Posterior vena cava (tissue), 2 donors: ENCODE measurements at places on chromosomes 12 and 14. TPM values are rescaled to one million over a fixed set of nuclear protein-coding genes. Genes with fewer than 3 reads are reported as not detected.
A peak's percentile ranks its signal among the peaks of the same experiment; 100 is the strongest.

DNA sequence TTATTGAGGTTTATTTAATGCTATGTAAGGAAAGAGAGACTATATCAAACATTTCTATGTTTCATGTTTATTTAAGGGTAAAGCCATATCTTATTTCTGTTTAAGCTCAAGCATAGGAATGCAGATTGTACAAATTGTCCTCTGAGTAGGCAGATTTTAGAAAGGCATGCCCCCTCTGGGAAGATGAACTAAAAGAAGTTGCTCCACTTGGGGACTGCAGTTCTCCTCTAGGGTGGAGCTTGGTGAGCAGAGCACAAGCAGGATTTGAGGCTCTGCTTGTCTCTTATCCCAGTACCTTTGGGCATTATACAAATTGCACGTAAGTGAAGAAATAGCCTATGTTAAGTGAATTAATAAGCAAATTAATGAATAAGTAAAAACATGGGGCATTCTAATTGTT, 96.2 kb upstream of the PDE3A start:
- no peak for DNase-seq

- DNase-seq = peak; percentile 81
Observed at GRCh38 chr12:6962285-6963015, 8.0 kb downstream of the PHB2 start.

GRCh38 chr14:56754921-56755320, 55.4 kb downstream of the OTX2 start:
- no peak for DNase-seq

DNA sequence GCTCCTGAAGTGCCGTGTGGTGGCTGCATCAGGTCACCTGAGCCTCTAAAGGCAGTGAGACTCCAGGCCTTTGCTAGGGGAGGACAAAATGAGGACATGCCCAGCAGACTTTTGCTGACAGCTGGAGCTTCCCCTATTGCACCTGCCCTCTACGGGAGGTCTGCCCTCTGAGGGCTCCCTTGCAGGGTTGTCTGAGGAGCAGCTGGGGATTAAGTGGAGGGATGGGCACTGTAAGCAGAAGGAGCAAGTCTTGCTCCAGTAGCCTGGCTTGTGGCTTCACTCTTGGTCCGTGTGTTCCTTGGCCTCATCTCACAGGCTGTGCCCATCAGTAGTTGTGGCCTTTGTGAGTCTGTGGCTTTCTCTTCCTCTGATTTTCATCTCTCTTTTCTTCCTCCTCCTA, 66.9 kb upstream of the NRXN3 start:
- DNase-seq = no peak

DNA sequence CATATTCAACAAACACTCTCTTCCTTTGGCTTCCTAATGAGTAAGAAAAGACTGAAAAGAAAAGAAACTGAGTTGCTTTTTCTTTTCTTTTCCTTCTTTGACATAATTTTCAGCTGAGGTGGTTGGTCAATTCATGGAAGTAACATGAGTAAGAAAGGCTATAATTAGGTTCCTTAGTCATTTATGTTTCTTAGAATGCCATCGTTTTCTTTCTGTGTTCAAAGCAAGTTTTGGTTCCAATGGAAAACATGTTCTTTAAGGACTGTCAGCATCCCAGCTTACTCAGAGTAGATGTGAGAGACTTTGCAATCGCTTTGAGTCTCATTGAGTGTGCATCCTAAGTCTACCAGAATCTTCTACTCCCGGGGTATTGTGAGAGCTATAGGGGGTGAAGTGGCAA, 882.4 kb downstream of the DIO2 start:
- DNase-seq = no peak

DNA sequence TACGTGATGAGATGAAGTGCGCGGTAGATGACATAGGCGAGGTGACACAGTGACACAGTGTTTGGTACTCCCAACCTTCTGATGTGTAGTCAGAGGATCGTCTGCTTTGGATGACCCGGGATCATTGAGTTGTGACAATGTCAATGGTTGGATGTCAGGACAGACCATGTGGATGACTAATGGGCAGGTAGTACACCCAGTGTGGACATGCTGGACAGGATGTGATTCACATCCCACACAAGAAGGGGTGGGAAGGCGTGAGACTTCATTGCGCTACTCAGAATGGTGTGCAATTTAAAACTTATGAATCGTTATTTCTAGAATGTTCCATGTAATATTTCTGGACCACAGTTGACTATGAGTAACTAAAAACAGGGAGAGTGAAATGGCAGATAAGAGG, 23.8 kb downstream of the MAP3K9 start:
- no peak for DNase-seq

- no peak for DNase-seq
Observed at GRCh38 chr12:27899151-27899661, 73.3 kb downstream of the PTHLH start.

GRCh38 chr14:103137689-103138300, 14.5 kb downstream of the TNFAIP2 start:
- no peak for DNase-seq

DNA sequence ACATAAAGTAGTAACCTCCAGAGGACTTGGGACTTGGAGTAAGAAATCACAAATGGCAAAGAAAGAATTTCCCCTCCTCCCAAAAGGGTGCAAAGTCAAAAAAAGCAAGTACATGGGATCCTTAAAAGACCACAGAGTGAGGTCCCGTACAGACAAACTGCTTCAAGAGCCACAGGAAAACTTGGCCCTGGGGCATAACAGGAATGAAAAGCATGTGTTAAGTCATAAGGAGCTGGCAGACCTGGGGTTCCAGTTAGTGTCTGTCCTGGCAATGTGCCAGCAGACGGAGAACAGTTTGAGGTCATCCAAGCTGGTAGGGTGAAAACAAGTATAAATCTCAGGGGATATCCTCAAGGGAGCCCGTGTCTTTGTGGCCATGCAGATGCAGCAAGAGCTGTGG, 73.2 kb downstream of the HSD17B6 start:
- no peak for DNase-seq

GRCh38 chr14:34470319-34470718, 8.3 kb upstream of the SPTSSA start:
- no peak for DNase-seq

- peak; percentile 91 for DNase-seq
Observed at GRCh38 chr12:45268672-45269411, 52.9 kb downstream of the ANO6 start.

KRT3 gene
- total RNA-seq = not detected

FGF6 gene
- not detected for total RNA-seq
